Immature natural killer cell (primary cell): ENCODE measurements at places on chromosomes 7 and 10. TPM values are rescaled to one million over a fixed set of nuclear protein-coding genes. Genes with fewer than 3 reads are reported as not detected.

Gene ALKBH4
- polyA plus RNA-seq: 16.2 TPM

Gene CLCN1
- polyA plus RNA-seq: 0.07 TPM

Gene CLDN3
- polyA plus RNA-seq: not detected

Gene SSBP1
- polyA plus RNA-seq: 271 TPM

Gene ZNF518A
- polyA plus RNA-seq: 8.6 TPM

Gene USP6NL
- polyA plus RNA-seq: 1.1 TPM

Gene EBLN1
- not detected for polyA plus RNA-seq

Gene HTR5A
- polyA plus RNA-seq: not detected

Gene SLC26A5
- not detected for polyA plus RNA-seq

Gene GALNT11
- polyA plus RNA-seq: 86.2 TPM
